ENCODE measurements at places on chromosomes 1 and 21.

DNA sequence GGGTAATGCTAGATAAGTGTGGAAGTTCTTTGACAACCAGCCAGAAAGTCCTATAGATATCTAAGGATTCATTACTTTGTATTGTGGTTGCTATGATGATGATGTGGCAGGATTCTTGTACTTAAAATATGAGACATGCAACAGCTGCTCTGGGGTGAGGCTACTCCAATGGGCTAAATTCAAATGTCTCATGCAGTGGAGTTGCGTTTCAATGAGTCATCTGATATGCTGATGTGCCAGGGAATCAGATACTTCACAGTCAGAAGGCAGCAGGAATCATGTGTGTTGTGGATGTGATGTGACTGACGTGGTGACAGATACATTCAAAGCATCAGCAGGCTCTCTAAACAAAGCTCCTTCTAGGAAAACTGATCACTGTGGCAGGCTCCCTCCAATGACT, 66.5 kb downstream of the TSEN15 start:
- DNase-seq, result peak; percentile 68

DNA sequence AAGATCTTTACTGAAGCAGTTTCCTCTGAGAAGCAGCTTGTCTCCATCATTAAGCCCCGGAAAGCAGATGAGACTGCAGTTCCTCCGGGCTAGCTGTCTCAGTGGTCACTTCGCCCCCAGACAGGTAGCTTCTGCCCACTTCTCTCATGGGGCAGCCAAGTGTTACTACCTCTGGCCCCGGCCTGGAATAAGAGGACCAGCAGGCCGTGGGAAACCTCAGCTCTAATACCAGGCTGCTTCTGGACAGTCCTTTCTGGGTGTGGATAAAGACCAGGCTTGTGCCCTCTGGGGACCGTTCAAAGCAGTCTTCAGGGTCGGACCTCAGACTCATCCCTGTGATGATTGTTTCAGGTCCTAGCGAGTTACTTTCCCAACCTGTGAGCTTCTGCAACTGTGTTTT, 54.8 kb downstream of the RUNX3 start:
- no peak for DNase-seq

DNA sequence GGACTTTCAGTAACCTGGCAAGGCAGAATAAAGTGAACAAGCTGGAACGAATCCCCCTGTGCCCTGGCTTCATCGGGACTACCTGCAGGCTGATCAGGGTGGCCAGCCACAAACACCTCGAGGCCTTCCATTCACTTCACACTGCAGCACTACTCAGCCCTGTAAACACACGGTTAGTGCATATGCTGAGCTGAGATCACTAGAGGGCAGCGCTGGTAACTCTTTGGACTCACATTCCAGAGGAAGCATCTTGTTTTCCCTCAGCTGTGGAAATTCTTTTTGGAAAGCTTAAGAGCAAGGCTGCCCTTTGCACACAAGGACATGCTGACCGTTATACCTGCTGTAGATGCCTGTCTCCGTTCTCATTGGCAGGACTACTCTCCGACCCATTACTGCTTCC, 32.1 kb downstream of the PCSK9 start:
- DNase-seq, result no peak

GRCh38 chr1:175888996-175889395, 145.6 kb upstream of the TNR start:
- no peak for DNase-seq

- no peak for DNase-seq
These were observed 23.6 kb upstream of the ARHGEF10L start for GRCh38 chr1:17515902-17516301.

DNA sequence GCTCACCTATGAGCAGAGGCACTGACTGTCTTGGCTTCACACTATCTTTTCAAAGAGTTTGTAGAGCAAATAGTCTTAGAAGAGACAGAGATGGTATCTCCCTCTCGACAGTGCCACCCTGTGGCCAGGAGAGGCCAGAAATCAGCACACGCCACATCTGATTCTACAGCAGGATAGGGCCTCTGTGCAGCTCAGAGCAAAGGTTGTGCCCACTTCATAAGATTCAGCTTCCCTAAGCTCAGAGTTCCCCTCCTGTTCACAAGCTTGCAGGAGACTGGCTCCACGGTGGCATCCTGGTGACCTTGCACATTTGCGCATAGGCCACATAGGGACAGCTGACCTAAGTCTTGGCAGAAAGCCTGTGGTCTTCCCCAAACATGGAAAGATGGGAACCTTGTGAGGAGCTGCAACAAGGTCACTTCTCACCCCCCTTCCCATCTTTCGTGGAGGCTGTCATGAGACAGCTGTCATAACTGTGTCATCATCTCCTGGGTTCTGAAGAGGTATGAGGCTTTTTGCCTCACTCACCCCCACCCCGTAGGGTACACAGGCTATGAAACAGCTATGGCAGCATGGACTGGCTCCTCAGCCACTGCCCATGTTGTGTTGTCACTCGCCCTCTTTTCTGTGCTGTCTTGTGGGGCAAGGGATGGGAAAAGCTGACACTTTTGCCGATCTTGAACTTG, 3.0 kb downstream of the ITLN2 start:
- DNase-seq, result no peak
